Upper lobe of left lung (tissue), 6 donors: ENCODE measurements at places on chromosomes 12 and 14. TPM values are rescaled to one million over a fixed set of nuclear protein-coding genes. Genes with fewer than 3 reads are reported as not detected.

GRCh38 chr14:90034156-90034555, 27.6 kb upstream of the KCNK13 start:
- no peaks in the 10 kb centered on the region for H3K27me3 ChIP-seq
- no peak for DNase-seq
- H3K4me3 ChIP-seq = no peak overlapping the region

- H3K27ac ChIP-seq = peak overlapping the region; percentile 94
- no peaks in the 10 kb centered on the region for H3K36me3 ChIP-seq
- peaks cover 57% of the 10 kb centered on the region for H3K4me1 ChIP-seq
- peak overlapping the region; percentile 21 for H3K4me3 ChIP-seq
- DNase-seq = peak; percentile 94
These were observed 11.9 kb downstream of the SCNN1A start for GRCh38 chr12:6363330-6364043.

DNA sequence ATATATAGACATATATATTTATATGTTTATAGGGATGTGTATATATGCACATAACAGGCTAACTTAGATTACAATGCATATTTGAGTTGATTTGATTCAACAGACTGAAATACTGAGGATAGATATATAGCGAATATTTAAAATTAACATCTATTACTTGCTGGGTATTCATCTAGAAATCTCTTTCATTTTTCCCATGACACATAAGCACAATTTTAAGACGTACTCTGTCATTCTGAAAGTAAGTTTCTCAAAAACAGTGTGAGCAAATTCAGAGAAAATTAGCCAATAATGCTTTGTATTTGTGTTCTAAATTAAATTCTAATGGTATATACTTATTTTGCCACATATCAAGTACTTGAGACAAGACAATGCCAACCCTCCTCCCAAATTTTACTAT, 907.5 kb upstream of the MDGA2 start:
- H3K27me3 ChIP-seq = no peaks in the 10 kb centered on the region
- H3K4me1 ChIP-seq = no peaks in the 10 kb centered on the region
- no peak overlapping the region for H3K4me3 ChIP-seq
- no peak for DNase-seq
- no peaks in the 10 kb centered on the region for H3K36me3 ChIP-seq

Gene GALNT16
- 8.4 TPM for total RNA-seq

- no peak overlapping the region for H3K4me3 ChIP-seq
- H3K27ac ChIP-seq = peak overlapping the region; percentile 67
- peaks cover 38% of the 10 kb centered on the region for H3K4me1 ChIP-seq
- H3K36me3 ChIP-seq = no peaks in the 10 kb centered on the region
- no peaks in the 10 kb centered on the region for H3K27me3 ChIP-seq
These were observed 127.1 kb downstream of the ZFP36L1 start for GRCh38 chr14:68665792-68666204.

DNA sequence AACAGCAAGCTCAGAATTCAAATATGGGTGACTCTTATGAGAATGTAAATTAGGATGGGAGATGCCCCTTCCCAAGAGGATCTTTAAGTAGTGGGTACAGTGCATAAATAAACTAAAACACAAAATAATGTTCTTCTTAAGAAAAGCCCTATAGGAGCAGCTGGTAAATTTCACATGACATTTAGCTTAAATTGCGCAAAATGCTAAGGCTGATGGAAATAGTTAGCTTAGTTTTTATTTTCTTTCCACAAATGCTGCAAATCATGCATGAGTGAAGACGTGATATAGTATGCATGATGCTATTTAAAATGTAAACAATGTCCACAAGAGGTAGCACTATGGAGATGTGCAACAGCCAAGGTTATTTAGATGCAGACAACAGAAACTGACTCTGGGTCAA, 328.1 kb downstream of the ATP23 start:
- no peaks in the 10 kb centered on the region for H3K4me1 ChIP-seq
- no peak for DNase-seq
- H3K4me3 ChIP-seq = no peak overlapping the region
- H3K36me3 ChIP-seq = no peaks in the 10 kb centered on the region
- H3K27ac ChIP-seq = no peak overlapping the region

GRCh38 chr12:99386907-99387306, 260.6 kb upstream of the GARIN6 start:
- no peak for DNase-seq
- H3K27me3 ChIP-seq = no peaks in the 10 kb centered on the region
- H3K27ac ChIP-seq = no peak overlapping the region
- no peaks in the 10 kb centered on the region for H3K36me3 ChIP-seq
- H3K4me3 ChIP-seq = no peak overlapping the region

DNA sequence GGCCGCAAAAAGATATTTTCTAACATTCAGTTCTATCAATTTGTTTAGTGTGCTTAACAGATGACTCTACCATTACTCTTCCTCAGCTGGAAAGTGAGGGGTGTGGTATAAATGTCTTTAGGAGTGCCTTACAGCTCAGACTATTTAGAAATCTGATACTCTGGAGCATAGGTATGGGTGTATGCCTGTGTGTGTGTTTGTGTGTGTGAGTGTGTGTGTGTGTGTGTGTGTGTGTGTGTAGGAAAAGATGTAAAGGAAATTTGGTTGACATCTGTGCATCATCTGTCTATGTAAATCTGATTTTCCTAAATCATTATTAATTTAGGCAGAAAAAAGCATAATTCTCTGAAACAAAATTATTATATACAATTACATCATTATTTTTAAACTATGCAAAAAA, 16.0 kb downstream of the RNASE3 start:
- no peaks in the 10 kb centered on the region for H3K36me3 ChIP-seq
- H3K27ac ChIP-seq = no peak overlapping the region
- H3K27me3 ChIP-seq = no peaks in the 10 kb centered on the region
- no peaks in the 10 kb centered on the region for H3K4me1 ChIP-seq

DNA sequence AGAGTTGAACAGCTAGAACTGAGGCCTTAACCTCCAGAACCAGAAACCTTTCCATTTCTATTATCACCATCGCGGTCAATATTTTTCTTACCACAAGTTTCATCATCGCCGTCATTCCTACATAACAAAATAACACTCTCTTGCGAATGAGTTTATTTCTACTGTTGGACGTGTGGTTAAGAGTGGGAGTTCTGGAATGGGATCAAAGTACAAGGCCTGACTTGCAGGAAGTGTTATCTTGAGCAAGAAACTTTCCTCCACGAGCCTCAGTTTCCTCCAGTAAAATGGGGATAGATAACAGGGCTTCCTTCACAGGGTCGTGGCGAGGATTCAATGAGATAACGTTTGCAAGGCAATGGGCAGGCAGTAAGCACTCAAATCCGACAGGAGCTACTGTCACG, 652 bp downstream of the SART3 start:
- H3K27me3 ChIP-seq = no peaks in the 10 kb centered on the region
- DNase-seq = no peak
- peak overlapping the region; percentile 95 for H3K4me3 ChIP-seq

GRCh38 chr12:44334347-44334746, 498.5 kb downstream of the TMEM117 start:
- H3K4me3 ChIP-seq = no peak overlapping the region
- DNase-seq = no peak
- H3K4me1 ChIP-seq = no peaks in the 10 kb centered on the region
- H3K36me3 ChIP-seq = no peaks in the 10 kb centered on the region

Gene DTX1
- total RNA-seq = 7.0 TPM

GRCh38 chr12:104057771-104058197, 6.5 kb upstream of the HCFC2 start:
- H3K36me3 ChIP-seq = no peaks in the 10 kb centered on the region
- no peaks in the 10 kb centered on the region for H3K4me1 ChIP-seq
